Substantia nigra (tissue), 51 donors: ENCODE measurements at places on chromosomes 5 and 9.

GRCh38 chr5:80915716-80916115 lies 44.4 kb upstream of the RASGRF2 start:
- DNase-seq: no peak

- DNase-seq: no peak
These were observed 92.4 kb downstream of the EQTN start for GRCh38 chr9:27204578-27204977.

GRCh38 chr9:91972076-91972626 lies 22.1 kb upstream of the ROR2 start:
- no peak for DNase-seq

GRCh38 chr9:135976531-135976930 lies 15.4 kb upstream of the UBAC1 start:
- DNase-seq: no peak

DNA sequence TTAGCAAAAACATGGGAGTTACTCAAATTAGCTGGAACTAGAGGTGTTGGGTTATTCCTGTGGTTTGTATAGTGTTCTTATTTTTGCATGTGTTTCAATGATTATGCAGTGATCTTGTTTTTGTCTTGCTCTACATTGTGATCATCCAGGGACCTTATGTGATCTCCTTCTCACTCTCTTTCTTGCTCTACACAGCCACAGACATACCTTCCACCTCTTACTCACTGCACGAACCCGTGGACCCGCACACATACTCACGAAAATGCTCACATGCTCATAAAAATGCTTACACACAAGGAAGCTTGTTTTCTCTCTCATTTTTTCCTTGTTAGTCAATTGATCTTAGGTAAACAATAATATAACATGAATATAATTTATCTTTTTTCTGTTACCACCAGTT lies 187.1 kb downstream of the KDM4C start:
- DNase-seq: no peak

GRCh38 chr5:7597059-7597642 lies 201.2 kb downstream of the ADCY2 start:
- no peak for DNase-seq

- DNase-seq: no peak
These were observed 10.9 kb upstream of the SHROOM1 start for GRCh38 chr5:132841305-132841704.

GRCh38 chr9:22416692-22417060 lies 29.9 kb upstream of the DMRTA1 start:
- no peak for DNase-seq

GRCh38 chr5:80192507-80193241 lies 63.2 kb downstream of the SERINC5 start:
- peak; percentile 27 for DNase-seq

- DNase-seq: no peak
These were observed 106.0 kb upstream of the CACNA1B start for GRCh38 chr9:137771580-137771979.

- no peak for DNase-seq
These were observed 3.6 kb upstream of the IL3 start for GRCh38 chr5:132056610-132057497.

DNA sequence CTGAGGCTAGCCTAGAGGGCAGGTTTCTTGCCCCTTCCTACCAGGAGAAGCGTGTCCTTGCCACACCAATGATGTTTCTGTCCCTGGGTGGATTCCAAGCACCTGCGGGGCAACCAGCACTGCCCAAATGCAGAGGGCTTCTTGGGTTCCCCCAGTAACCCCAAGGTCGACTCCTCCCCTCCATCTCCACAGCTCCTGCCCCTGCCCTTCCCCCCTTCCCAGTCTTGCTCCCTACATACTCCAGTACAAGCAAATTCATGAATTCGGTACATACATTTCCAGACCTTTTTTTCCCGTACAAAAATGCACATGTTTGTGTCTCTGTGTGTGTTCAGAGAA lies 12.8 kb upstream of the JADE2 start:
- DNase-seq: no peak

- no peak for DNase-seq
These were observed 38.0 kb downstream of the CAMK4 start for GRCh38 chr5:111262153-111262552.

- no peak for DNase-seq
These were observed 32.8 kb downstream of the PHAX start for GRCh38 chr5:126633552-126633951.

GRCh38 chr5:55187370-55187769 lies 14.4 kb upstream of the CDC20B start:
- DNase-seq: no peak

DNA sequence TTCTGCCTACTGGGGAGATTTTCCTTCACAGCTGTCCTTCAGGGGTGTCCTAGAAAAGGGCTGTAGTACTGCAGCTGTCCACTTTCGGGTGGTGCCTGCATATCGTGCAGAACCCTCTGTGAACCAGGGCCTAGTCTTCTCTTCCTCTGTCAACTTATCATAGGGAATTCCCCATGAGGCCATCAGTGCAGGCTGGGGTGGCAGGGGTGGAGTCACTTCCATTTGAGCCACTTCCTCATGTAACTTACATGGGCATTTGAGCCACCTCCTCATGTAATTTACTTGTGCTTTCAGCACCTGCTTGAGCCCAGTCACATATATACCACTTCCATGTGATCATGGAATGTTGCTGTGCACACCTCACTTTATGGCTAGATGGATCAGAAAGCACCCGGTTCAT lies 742.0 kb upstream of the RGMB start:
- DNase-seq: no peak

- DNase-seq: no peak
These were observed 20.4 kb downstream of the NACC2 start for GRCh38 chr9:136074706-136075105.

DNA sequence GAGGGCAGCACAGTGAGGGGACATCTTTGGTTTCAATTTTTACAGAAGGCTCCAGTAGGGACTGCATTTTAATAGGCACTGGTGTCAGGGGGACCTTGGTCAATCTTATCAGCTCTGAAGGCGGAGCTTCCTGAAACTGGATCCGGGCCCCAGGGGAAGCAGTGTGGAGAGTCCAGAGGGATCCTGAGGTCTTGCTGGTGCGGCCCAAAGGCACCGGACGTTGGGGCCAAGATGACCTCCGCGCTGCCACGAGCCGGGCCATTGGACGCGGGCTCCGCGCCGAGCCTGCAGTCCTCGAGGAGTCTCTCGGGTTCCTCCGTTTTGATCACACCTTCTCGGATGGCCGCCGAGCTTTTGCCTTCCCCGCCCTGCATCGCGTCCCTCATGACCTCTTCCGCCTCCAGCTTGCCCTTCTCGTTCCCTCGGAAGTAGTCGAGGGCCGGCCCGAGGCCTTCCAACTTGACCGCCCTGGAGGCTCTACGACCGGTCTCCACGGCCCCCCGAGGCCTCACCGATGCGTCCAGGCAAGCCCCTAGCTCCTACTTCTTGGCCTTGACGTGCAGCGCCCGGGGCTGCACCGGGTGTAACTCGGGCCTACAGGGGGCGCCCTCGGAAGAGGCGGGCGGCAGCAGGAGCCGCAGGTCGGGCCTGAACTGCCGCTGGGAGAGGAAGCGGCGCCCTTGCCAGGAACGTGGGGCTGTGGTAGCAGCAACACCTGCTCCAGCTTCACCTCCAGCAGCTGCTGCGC lies 18.8 kb downstream of the C5orf52 start:
- DNase-seq: no peak

GRCh38 chr9:73824671-73825070 lies 672.5 kb upstream of the RORB start:
- DNase-seq: no peak

GRCh38 chr5:132773601-132774355 lies 3.3 kb downstream of the SEPTIN8 start:
- DNase-seq: no peak
